Keratinocyte (primary cell): ENCODE measurements at places on chromosomes 2 and 18. TPM values are rescaled to one million over a fixed set of nuclear protein-coding genes. Genes with fewer than 3 reads are reported as not detected.

GRCh38 chr18:2169656-2170055 lies 401.6 kb downstream of the METTL4 start:
- no peak overlapping the region for H3K4me3 ChIP-seq
- DNase-seq, result no peak
- H3K27me3 ChIP-seq, result no peaks in the 10 kb centered on the region
- H3K36me3 ChIP-seq, result no peaks in the 10 kb centered on the region
- H3K27ac ChIP-seq, result no peak overlapping the region

DNA sequence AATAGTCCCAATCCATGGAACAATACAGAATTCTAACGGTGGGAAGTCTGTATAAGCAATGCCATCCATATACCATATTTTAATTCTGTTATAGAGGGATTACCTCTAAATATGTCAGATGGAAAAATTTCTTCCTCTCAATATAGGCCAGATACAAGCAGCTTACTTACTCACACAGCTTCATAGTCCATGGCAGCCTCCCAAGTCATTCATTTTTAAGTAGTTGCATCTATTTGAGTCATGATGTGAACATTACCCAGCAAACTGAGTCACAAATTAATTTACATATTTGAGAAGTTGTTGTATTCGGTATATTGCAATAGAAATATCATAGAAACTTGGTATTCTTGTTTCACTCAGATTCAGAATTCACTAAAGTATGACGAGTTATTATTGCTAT lies 20.3 kb downstream of the TBR1 start:
- H3K27me3 ChIP-seq, result peaks cover 8% of the 10 kb centered on the region
- no peaks in the 10 kb centered on the region for H3K4me1 ChIP-seq

- H3K27ac ChIP-seq, result no peak overlapping the region
- no peak overlapping the region for H3K4me3 ChIP-seq
- H3K4me1 ChIP-seq, result no peaks in the 10 kb centered on the region
- H3K27me3 ChIP-seq, result no peaks in the 10 kb centered on the region
- H3K36me3 ChIP-seq, result no peaks in the 10 kb centered on the region
- no peak for DNase-seq
Observed at GRCh38 chr2:179355881-179356280, 91.2 kb upstream of the SESTD1 start.

GAL3ST2 gene
- 0.05 TPM in 1 of 3 replicates, not detected in the others for polyA plus RNA-seq

CRACDL gene
- 1.4 to 2.1 TPM (median 1.6 TPM) in 3 replicates for polyA plus RNA-seq

- no peaks in the 10 kb centered on the region for H3K27me3 ChIP-seq
- no peak overlapping the region for H3K27ac ChIP-seq
- H3K4me3 ChIP-seq, result no peak overlapping the region
- no peaks in the 10 kb centered on the region for H3K36me3 ChIP-seq
Observed at GRCh38 chr2:194706179-194706578, 950.8 kb upstream of the SLC39A10 start.

GAD1 gene
- 4.5 to 9.4 TPM (median 5.9 TPM) in 3 replicates for polyA plus RNA-seq

TUBB8B gene
- 0.25 to 0.49 TPM (median 0.30 TPM) in 3 replicates for polyA plus RNA-seq

DNA sequence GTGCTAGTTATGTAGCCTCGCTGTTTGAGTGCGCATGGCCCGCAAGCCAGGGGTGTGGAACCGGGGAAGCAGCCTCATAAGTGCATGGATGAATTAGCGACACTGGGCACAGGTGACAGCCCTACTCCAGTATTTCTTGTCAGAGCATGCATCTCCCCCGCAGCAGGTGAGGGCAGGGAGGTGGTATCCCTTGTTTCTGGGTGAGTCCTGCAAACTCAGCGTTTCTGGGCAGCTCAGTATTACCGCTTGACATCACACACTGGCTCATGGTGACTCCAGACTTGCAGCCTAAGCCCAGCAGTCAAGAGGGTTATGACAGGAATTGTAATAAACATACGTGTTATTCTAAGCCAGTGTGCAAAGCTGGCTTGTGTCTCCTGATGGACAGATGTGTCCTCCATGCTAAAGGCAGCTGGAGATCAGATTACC lies 2.5 kb downstream of the CABLES1 start:
- no peak overlapping the region for H3K27ac ChIP-seq
- no peak overlapping the region for H3K4me3 ChIP-seq
- no peaks in the 10 kb centered on the region for H3K36me3 ChIP-seq
- peaks cover 33% of the 10 kb centered on the region for H3K4me1 ChIP-seq
- H3K27me3 ChIP-seq, result peaks cover 29% of the 10 kb centered on the region

DNA sequence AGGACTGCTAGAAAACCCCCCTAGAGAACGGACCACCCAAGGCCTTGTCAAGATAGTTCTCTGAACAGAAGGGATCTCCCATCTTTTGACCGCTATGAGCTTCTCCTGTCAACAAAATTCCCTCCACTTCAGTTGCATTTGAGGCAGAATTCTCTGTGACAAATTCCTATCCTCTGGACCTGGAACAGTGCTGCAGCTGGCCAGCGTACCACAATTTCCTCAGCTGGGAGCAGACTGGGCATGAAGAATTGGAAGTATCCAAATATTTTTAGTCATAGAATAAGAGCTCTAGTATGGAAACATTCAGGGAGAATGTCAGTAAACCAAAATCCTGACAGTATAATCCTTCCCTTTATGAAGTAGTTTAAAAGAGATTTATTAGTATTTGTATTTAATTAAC lies 147.1 kb upstream of the BOD1L2 start:
- peaks cover 5% of the 10 kb centered on the region for H3K4me1 ChIP-seq
- H3K27ac ChIP-seq, result no peak overlapping the region
- no peaks in the 10 kb centered on the region for H3K36me3 ChIP-seq
- no peaks in the 10 kb centered on the region for H3K27me3 ChIP-seq
- H3K4me3 ChIP-seq, result no peak overlapping the region

DNA sequence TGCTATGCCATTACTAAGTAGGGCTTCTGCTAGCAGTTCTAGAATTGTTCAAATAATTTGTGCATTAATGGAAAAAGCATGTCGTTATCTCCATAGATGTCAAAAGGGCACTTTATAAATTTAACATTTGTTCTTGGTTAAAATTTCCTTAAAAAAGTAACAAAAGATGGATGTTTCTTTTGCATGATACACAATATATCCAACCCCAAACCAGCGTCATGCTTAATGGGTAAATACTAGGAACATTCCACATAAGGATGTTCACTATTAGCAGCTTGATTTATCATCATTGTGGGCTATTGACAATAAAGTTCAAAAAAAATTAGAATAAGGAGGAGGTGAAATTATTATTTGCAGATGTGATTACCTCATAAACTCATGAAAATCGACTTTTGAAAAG lies 79.7 kb downstream of the GREB1L start:
- no peaks in the 10 kb centered on the region for H3K36me3 ChIP-seq
- H3K4me1 ChIP-seq, result no peaks in the 10 kb centered on the region
- H3K27me3 ChIP-seq, result no peaks in the 10 kb centered on the region
- DNase-seq, result no peak

FZD7 gene
- polyA plus RNA-seq, result 1.3 to 2.4 TPM (median 1.4 TPM) in 3 replicates
